ENCODE measurements at places on chromosomes 11 and 22. TPM values are rescaled to one million over a fixed set of nuclear protein-coding genes. Genes with fewer than 3 reads are reported as not detected.

Gene AMPD3
- 5.0 TPM for polyA plus RNA-seq

Gene OR52N4
- polyA plus RNA-seq = 0.26 TPM

Gene CSF2RB
- polyA plus RNA-seq = 2.0 TPM

GRCh38 chr11:65817312-65817834, 16.4 kb upstream of the SNX32 start:
- no peak for DNase-seq

DNA sequence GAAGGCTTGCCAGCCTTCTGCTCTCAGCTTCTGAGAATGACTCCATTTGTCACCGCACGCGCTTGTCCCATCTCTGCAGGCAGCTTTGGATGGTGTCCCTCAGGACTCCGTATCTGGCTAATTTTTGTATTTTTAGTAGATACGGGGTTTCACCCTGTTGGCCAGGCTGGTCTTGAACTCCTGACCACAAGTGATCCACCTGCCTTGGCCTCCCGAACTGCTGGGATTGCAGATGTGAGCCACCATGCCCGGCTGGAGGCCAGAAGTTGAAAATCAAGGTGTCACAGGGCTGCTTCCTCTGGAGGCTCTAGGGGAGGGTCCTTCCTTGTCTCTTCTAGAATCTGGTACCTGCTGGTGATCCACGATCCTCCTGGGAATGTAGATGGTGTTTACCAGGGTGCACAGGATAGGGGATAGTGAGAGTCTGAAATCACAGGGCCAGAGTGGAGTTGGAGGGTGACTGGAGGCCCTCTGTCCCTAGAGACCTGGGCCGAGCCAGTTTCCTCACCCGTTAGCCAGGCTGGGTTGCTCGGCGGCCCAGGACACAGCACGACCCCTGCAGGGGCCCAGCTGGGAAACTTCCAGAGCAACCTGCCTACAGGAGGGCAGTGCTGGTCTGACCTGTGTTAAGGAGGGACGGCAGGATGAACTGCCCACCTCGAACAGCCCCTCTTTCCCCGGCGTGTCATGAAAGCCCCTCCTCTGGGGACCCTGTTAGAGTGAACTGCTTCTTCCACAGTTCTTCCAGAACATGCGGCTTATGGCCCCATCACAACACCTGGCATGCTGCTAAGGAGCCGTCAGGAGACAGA, 48.9 kb upstream of the SHANK2 start:
- no peak for DNase-seq

Data from hindlimb muscle (tissue), 1 donor.